RWPE1 (cell line): ENCODE measurements at places on chromosomes 6 and 20.

DNA sequence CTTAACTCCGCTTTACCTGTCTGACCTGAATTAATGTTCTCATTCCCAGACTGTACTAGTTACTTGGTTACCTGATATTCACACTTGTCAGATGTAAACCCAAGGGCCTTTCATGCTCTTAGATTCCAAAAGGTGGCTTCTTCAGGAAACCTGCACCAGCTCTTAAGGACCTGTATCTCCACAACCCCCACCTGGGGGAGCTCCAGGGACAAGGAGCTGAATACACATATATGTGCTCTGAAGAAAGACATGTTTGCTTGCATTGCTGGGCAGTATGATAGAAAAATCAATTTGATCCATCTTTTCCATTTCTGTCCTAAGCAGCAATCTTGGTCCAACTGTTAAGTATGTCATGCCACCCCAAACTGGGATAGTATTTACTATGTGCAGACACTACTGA lies 64.8 kb upstream of the POU3F2 start:
- peak; percentile 24 for DNase-seq

- DNase-seq = no peak
Measured at GRCh38 chr6:156425359-156426020, 351.7 kb upstream of the ARID1B start.

DNA sequence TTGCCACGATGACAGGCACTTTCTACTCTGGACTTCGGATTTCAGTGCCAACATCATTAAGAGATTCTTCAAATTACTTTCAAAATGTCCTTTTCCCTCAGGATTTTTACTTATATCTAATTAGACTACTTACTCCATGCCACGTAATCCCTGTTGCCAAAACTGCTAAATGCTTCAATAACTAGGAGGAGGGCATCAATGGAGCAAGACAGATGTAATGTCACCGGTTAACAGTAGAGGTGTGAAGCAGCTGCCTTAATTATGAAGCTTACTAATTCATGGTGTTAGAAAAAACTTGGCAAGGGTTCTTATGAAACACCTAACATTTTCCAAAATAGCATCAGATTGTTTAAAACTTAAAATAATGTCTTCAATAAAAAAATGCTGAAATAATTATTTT lies 111.2 kb upstream of the SIM1 start:
- DNase-seq = no peak

- no peak for DNase-seq
Measured at GRCh38 chr20:48187851-48188250, 402.6 kb upstream of the SULF2 start.

- no peak for DNase-seq
Measured at GRCh38 chr6:75077701-75078100, 128.2 kb downstream of the COL12A1 start.

DNA sequence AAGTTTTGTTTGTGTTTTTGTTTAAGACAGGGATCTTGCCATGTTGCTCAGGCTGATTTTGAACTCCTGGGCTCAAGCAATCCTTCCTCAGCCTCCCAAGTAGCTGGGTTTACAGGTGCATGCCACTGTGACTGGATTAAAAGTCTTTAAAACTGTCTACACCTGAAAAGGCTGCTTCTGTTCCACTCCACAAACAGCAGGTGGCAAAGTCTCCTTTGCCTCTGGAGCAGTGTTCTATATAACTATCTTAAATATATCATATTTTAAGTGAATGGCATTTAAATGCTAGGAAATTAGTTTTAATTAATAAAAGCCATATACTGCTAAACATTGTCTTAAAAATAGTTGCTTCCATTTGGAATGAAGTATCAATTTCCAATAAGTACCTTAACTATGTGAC lies 89.2 kb upstream of the BCLAF1 start:
- no peak for DNase-seq

DNA sequence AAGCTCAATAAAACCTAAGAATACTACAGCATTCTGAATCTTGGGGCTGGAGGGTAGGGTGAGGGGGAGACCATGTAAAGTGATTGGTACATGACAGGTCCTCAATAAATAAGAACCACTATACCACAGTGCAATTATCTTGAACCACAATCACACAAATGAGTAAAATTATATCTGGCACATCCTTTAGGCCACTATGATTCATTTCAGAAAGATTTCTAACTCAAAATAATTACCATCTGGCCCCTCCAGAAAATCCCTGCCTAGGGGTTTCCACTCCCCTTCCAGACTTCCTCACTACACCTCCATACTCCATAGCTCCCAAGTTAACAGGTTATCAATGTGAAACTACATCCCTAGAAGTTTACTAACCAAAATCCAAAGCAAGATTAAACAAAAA lies 19.7 kb downstream of the AKIRIN2 start:
- DNase-seq = no peak

- no peak for DNase-seq
Measured at GRCh38 chr6:81557811-81558210, 194.7 kb downstream of the TENT5A start.
